Fibroblast of the conjunctiva (primary cell): ENCODE measurements at places on chromosomes 3 and 15.
A peak's percentile ranks its signal among the peaks of the same experiment; 100 is the strongest.

- DNase-seq = no peak
Measured at GRCh38 chr15:31228011-31228484, 98.6 kb upstream of the KLF13 start.

DNA sequence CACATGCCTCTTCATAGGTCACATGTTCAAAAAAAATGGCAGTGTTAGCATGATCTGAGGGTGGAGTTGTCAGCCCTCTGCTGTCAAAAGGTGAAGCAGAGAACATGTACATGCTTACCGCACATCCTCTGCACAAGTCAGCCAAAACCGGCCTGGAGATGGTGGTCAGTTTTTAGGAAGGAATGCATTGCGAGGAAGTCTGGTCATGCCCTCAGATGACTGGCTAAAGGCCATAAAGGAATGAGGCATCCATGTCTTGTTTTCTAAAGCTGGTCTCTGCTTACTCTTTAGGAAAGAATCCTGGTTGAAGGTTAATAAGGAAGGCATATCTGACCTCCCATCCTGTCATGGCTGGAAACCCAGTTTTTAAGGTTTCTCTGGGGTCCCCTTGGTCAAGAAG lies 292.0 kb upstream of the CCDC54 start:
- DNase-seq = no peak

- DNase-seq = no peak
Measured at GRCh38 chr3:135197246-135197645, 402.2 kb downstream of the EPHB1 start.

DNA sequence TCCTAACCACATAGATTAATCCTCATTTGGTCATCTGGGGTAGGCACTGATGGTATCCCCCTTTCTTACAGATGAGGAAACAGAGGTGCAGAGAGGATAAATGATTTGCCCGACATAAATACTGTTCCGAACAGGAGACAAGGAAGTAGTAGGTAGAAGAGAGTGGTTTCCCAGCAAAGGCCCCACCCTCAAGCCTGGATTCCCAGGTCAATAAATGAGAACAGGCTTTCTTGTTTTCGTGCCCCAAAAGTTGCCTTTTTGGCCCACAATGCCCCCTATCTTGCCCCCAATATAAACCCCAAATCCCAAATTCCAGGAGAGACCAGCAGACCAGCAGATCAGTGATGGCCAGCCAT lies 125.5 kb upstream of the PRR20G start:
- no peak for DNase-seq

DNA sequence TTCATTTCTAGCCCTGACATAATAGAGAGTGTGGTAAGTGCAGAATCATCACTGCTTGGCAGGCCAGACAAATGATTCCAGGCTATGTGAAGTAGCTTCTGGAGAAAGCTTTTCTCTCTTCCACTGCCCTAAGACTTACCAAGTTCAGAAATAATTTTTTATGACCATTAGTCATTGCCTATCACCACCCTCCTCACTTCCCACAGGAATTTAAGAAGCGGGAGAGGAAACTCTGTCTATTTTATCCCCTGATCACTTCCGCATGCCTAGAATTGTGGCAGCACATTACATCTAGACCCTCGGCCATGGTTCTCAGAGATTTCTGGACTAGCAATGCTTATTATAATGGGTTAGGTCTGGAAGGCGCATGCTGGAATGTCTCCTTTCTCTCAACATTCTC lies 397.8 kb upstream of the NR2F2 start:
- no peak for DNase-seq

GRCh38 chr3:119751423-119751822 lies 30.5 kb upstream of the NR1I2 start:
- DNase-seq = no peak

- DNase-seq = peak; percentile 23
Measured at GRCh38 chr3:66885326-66886000, 112.6 kb upstream of the KBTBD8 start.

DNA sequence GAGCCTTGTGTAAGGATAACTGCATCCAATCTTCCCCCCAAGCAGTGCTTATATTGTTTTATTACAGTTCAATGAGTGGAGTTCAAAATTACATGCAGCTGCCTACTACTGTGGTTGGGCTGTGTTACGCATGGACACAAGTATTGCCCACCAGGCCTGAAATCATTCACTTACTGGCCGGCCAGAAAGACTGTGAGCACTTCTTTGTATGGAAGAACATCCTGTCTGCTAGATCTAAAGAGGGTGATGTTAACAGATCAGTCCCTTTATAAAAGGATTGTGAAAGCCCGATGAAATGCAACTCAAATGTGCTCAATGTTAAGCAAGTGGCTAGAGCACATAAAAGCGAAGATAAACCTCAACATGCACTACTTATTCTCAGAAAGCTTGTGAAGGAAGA lies 132.5 kb downstream of the FOXP1 start:
- DNase-seq = no peak

- DNase-seq = peak; percentile 95
Measured at GRCh38 chr15:81160312-81161159, 26.5 kb downstream of the CFAP161 start.

DNA sequence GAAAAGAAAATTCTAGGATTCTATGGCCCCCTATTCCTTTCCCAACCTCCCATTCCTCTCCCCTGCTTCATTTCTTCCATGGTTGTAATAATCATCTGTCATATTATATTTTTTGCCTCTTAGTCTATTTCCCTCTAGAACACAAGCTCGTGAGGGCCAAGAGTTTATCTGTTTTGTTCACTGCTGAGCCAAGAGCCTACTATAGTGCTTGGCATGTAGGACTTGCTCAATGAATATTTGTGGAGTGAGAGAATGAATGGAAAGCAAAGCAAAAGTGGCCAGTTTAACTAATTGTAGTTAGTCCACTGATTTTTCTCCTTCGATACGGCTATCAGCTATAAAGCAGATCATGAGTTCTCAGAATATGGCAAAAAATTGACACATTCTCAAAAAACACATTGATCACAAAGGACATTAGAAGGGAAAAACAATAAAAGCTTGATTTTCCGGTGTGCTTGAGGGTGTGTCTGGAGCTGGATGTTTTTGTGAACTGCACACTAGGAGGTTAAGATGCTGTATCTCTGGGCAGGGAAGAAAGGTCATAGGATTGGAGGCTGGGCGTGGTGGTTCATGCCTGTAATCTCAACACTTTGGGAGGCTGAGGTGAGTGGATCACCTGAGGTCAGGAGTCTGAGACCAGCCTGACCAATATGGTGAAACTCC lies 25.0 kb upstream of the CTSH start:
- no peak for DNase-seq

DNA sequence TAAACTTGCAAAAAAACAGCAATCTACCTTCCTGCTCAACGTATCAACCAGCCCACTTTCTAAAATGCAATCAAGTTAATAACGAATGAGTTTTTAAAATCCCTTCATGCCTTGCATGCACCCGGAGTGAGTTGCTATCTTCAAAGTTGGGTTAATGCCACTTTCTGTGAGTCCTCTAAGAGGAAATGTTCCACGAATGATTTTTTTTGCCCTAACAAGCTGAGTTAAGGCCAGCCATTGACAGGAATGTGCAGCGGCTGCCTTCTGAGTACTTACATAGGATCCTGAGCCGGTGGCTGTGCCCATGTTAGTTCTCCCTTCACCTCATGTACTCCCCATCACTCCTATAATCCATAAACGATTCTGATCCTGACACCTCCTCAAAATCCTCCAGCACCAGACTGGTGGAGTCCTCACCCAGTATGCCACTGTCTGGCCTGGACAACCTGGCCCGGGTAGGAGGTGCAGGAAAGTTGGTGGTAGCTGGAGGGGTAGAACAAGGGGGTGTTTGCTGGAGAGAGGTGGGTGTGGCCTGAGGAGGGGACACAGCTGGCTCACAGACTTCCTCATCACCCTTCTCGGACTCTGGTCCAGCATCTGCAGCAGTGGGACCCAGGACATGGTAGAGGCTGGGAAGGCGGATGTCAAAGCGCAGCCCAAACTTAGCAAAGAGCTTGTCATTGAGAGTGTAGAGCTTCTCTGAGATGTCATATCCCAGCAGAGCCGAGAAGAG lies 12.4 kb downstream of the POPDC2 start:
- DNase-seq = no peak

GRCh38 chr15:67745073-67746006 lies 80.0 kb upstream of the SKOR1 start:
- DNase-seq = peak; percentile 21

- no peak for DNase-seq
Measured at GRCh38 chr15:82587805-82588204, 47.5 kb upstream of the RPS17 start.

DNA sequence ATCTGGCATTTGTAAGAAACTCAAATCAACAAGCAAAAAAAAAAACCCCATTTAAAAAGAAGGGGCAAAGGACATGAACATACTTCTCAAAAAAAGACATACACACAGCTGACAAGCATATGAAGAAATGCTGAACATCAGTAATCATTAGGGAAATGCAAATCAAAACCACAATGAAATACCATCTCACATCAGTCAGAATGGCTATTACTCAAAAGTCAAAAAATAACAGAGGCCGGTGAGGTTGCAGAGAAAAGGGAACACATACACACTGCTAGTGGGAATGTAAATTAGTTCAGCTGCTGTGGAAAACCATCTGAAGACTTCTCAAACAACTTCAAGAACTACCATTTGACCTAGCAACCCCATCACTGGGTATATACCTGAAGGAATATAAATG lies 199.4 kb upstream of the THBS1 start:
- peak; percentile 20 for DNase-seq

- no peak for DNase-seq
Measured at GRCh38 chr3:144275005-144275404, 303.4 kb downstream of the DIPK2A start.

DNA sequence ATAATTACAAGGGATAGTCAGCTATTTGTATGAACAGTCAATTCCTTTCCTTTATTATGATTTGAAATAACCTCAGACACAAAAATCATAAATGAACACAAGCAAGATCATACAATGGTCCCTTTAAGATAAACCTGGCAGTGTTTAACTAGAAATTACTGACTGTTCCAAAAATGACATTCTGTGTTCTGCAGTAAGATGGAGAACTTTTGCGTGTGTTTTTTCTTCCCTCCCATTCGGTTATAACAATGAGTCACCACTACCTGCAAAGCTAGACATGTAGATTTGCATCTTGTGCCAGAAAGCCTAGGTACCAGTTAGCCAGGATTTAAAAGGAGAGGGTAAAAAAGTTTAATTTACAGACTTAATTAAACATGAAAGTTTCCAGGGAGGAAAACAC lies 248.2 kb upstream of the ADAMTS9 start:
- DNase-seq = no peak

DNA sequence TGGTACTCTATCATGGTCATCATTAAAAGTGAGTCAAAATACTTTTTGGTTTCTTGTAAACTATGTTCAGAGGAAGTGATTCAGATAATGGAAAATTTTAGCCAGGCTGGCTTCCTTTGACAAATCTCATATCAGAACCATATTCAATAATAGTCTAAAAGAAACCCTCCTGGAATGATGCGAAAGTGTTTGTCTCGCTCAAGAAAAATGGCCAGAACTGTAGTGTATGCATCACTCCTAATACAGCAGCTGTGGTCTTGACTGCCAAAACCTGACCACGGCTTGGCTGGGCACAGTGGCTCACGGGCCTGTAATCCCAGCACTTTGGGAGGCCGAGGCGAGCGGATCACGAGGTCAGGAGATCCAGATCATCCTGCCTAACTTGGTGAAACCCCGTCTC lies 35.6 kb upstream of the KCNMB2 start:
- no peak for DNase-seq

GRCh38 chr3:118801899-118802298 lies 232.7 kb downstream of the IGSF11 start:
- DNase-seq = no peak

DNA sequence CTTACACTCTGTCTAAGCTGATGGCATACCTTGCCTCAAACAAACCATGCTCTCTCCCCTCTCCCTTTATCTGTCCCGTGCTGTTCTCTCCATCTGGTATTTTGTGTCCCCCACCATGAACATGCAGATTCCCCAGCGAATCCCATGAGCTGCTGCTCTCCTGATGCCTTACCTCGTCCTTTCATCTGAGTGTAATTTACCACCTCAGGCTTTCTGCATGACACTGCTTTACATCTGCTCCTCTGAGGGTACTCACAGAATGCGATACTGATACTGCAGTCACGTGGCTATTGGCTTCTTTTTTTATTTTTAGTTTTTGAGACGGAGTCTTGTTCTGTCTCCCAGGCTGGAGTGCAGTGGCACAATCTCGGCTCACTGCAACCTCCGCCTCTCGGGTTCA lies 341.7 kb downstream of the PTPRG start:
- DNase-seq = no peak

GRCh38 chr15:101781928-101782327 lies 21.4 kb upstream of the OR4F6 start:
- no peak for DNase-seq

DNA sequence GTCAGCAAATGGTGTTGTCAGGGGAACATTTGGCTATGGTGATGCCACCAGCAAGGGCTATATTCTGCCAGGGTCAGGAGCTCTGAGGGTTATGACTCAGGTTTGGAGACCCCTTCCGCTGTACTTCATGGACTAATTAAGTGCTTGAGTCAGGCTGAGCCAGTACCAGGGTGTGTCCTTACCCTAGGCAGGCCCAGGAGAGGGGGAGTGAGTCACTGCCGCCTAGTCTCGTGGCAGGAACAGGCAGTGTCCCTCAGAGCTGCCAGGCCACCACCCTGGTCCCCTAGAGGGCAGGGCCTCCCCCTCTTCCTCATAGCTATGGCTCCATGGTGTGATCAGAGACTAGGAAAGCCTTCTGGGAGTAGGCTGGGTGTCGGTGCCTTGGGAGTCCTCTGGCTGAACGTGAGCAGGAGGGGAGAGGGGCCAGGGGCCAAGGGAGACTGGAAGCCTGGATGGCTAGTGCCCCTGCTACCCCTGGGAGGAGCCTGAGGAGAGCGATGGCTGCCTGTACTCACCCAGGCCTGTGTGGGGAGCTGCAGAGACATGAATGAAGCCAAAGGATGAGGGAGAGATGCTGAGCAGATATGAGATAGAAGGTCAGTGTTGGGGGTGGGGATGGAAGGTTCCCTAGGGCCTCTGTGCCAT lies 10.6 kb downstream of the MAPKAPK3 start:
- DNase-seq = peak; percentile 34

DNA sequence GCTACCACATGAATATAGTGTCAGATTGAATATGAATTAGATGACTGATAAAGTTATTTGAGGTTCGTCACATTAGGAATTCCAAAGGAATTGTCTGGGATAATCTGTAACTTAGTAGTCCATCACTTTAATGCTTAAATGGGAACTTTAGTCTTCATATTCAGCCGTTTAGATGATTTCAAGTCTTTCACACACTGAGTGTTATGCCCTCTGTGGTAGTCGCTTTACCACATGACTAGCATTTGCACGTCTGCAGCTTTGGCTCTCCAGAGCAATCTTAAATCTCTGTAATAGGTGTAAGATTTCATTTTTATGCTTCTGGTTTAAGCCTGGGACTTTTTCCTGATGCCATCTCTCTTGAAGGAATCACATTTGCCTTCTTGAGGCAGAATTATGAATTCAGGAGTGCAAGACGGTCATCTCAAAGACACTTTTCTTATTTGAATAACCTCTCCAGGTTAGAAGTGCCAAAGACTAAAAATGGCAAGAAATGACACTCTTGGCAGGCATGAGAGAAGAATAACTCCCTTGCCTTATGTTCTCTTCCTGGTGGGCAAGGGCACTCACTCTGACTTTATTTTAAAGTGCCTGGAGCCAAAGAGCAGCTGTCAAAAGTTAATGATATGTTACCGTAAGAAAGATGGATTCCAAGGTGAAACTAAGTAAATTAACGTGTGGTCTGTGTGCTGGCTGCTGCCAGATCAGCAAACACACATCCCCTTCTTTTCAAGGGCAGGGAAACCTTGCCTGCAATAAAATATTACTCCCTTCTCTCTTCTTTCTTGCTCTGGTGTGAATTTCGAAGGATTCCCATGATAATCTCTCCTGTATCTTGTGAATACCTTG lies 153.3 kb downstream of the B3GALNT1 start:
- no peak for DNase-seq
